Uterus (tissue), 4 donors: ENCODE measurements at places on chromosomes 4 and X. TPM values are rescaled to one million over a fixed set of nuclear protein-coding genes. Genes with fewer than 3 reads are reported as not detected.

The FREM3 gene
- total RNA-seq = 1.9 TPM

The LYAR gene
- total RNA-seq = 32.5 TPM

The BMP3 gene
- not detected for total RNA-seq

The FAM200B gene
- total RNA-seq = 104 TPM

The PCDH19 gene
- 5.2 TPM for total RNA-seq

The GYPA gene
- total RNA-seq = not detected

- no peak for DNase-seq
These were observed 680.6 kb downstream of the TECRL start for GRCh38 chr4:63728480-63729177.

DNA sequence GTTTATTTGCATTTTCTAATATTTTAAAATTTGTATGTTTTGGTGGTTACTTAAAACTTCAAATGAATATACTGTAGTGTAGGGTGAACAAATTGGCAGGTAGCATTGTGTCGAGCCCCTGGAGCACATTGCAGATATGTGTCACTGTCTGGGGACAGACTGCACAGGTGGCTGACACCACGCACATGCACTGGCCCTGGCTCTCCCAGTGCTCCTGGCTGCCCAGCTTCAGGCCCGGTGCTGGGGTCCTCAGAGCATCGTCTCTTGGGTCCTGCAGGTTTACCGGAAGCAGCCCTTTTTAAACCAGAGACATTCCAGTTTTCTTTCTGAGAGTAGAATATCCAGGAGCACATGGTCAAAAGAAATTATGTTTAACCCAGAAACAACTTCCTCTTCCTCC lies 15.6 kb downstream of the BST1 start:
- DNase-seq = no peak

DNA sequence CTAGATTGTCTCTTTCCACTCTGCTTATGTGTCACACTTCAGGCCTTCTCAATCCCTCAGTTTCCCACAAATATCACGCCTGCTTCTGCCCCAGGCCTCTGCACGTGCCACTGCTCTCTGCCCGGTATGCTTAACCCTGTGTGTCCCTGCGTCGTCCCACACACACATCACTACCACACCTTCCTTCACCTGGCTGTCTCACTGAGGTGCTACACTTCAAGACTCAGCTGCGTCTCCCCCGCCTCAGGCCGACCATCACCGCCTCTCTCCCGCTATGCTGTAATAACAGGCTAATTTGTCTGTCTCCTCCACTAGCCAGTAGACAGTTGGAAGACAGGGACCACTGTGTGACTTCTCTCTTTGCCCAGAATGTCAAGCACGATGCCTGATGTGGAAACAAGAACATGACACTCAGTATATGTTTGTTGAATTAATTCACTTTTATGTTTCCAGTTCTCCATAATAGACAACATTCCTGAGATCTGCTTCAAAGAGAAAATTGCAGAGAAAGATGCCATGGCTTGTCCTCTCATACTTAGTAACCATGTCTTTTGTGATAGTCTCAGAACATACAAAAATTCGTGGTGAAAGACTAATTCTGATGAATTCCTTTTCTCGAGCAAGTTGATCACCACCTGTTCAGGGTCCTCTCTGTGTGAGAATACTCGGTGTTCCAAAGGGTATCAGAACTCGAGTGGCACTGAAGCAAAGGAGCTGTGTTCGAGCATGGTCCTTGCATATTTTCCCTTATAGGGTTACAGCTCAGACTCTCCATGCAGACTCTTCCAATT lies 54.2 kb downstream of the AFAP1 start:
- no peak for DNase-seq

- no peak for DNase-seq
These were observed 48.0 kb upstream of the APELA start for GRCh38 chr4:164828955-164829354.

GRCh38 chrX:39619182-39620009 lies 478.4 kb downstream of the BCOR start:
- DNase-seq = peak; percentile 31

GRCh38 chrX:39261446-39262147 lies 460.3 kb downstream of the MID1IP1 start:
- no peak for DNase-seq

DNA sequence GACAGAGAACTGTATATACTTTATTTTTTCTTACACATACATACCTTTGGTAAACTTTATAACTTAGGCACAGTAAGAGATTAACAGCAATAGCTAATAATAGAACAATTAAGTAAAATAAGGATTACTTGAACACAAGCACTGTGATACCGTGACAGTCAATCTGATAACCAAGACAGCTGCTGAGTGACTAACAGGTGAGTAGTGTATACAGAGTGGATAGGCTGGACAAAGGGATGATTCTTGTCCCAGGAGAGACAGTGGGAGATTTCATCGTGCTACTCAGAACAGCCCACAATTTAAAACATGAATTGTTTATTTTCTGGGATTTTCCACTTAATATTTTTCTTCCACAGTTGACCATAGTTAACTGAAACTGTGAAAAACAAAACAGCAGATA lies 411.8 kb downstream of the PPP1R2C start:
- no peak for DNase-seq

DNA sequence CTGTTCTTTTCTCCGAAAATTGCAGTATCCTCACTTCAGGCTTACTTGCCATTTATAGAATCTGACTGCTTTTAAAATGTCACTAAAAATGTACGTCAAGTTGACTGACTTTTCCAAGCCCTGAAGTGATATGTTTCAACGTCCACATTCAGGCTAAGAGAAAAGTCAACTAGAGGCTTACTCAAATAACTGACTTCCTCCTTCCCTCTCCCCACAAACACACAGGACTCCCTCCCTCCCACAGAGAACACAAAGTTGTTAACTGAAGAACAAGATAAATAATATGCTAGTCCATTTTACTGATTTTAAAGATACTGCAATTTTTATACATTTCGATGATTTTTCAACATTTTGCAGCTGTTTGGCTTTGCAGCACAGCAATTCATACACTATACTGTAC lies 13.8 kb upstream of the CDKL2 start:
- DNase-seq = no peak

DNA sequence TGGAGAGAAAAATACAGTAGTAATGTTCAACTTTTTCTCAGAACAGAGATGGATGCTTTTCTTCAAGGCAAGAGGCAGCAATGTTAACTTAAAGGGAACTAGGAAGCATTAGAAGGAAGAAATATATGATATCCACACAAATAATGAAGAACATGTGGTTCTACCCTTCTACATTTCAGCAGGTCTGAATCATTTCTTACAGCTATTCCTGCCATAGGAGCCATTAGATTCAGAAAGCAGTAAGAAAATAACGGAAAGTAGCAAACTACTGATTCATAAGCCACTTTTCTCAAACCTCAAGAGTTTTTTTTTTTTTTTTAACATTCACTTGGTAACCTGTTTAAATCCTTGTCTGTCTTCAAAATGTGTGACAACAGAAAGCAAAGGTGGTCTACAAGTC lies 1251.6 kb upstream of the AGA start:
- no peak for DNase-seq

DNA sequence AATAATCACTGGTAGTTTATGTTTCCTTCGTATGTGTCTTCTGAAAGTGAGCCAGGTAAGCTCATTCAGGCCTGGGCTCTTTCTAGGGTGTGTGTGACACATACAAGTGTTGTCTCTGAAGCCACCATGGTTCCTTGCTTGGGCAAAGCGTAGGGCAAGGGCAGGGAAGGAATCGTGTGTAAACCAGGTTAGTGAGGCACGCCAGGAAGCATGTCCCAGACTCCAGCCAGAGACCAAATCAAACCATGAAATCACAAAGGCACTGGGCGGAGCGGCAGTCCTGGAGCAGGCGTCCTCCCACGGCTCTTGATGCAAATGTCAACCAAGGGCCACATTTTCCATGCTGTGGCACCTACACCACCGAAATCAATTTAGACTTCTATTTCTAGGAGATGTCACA lies 67.0 kb downstream of the NYX start:
- DNase-seq = no peak

DNA sequence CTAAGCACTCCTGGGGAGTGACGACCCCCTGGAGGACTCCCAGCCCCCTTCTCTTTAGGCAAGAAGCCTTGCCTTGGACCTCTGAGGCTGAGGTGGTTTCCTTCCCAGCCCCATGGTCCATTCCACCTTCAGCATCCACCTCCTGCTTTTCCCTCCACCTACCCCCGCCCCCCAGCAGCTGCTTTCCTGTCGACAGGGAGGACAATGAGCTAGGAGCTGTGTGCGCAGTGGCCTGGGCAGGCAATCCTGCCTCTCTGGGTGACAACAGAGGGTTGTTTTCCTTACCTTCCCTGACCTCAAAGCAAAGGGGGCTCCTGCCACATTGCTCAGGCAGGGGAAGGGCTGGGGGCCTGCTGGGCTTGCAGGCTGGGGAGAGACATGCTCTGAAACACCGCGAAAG lies 123.5 kb downstream of the BCOR start:
- no peak for DNase-seq

DNA sequence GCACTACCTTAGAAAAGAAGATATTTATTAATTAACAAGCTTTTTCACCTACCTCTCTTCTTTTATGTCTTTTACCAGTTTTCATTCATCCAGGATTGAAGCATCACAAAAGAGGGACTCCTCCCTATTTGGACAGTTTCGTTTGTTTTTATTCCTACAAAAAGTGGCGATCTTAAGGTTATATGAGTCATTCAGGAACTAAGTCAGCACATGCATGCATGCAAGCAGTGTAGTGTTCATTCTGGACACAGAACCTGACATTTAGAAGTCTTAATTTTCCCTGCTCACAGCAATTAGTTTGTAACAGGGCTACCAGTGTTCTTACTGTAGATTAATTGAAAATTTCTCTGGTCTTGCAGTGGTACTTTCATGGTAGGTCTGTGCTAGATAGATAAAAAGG lies 47.9 kb upstream of the QRFPR start:
- DNase-seq = no peak

DNA sequence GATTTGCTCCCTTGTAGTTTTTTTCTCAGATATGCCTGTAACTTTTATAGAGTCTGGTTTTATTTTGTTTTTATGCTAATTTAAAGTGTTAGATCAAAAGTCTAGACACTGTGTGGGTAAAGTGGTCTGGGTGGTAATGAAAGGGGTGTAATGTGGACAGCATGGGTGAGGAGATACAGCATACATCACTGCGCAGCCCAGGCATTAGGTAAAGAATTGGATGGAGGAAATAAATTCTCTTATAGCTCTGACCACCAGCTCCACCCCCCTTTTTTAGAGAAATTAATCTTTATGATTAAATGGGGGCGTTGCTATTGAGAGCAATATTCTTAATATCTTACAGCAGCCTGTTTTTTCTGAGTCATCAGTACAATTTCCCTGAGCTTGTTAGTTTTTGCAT lies 163.9 kb upstream of the IGFBP7 start:
- no peak for DNase-seq

DNA sequence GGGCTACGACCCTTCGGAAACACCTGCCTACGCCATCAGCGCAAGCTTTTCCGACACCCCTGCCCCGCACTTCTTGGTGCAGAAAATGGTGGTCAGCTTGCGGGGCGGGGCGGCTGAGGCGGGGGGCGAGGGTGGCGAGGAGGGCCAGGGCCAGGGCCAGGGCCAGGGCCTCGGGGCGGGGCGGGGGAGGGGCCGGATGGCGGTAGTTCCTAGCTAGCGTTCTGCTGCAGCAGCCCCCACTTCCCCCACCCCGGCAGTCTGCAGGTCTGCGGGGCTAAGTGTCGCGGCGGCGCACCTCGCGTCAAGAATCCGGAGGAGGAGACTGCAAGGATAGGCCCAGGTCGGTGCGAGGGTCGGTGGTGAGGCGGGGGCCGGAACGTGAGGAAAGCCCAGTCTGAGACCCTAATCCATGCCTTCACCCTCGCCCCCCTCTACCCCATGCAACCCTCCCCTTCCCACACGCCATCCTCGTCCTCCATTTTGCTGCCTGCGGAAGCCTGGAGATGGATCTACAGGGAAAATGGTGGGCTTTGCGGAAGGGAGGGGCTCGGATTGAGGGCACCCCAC lies 600 bp downstream of the BEX4 start:
- no peak for DNase-seq

DNA sequence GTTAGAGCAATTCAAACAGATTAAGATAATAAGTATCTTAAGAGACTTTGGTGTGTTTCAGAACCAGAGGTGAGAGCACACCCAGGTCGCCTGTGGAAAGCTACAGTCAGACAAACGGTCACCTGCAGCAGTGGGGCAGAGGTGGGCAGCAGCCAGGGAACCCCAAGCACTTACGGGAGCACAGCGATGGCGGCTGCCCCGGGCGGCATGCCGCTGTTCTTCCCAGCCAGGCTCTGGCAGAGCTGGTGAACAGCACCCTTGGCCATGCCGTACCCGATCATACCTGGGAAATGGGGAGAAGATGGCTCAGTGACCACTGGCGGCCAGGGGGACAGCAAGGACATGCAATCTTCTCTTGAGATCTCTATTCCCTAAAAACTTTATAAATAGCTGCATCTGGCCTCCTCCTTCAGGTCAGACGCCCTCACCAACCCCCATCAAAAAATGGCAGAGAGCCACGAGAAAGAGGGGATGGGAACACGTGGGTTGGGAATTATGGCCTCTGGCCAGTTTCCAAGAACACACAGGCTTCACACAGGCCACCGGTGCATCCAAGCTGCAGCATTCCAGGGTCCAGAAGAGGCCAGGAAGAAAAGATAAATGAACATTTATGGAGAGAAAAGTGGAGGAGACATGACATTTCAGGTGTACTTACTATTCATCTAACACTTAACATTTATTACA lies 19.7 kb downstream of the QDPR start:
- DNase-seq = no peak

DNA sequence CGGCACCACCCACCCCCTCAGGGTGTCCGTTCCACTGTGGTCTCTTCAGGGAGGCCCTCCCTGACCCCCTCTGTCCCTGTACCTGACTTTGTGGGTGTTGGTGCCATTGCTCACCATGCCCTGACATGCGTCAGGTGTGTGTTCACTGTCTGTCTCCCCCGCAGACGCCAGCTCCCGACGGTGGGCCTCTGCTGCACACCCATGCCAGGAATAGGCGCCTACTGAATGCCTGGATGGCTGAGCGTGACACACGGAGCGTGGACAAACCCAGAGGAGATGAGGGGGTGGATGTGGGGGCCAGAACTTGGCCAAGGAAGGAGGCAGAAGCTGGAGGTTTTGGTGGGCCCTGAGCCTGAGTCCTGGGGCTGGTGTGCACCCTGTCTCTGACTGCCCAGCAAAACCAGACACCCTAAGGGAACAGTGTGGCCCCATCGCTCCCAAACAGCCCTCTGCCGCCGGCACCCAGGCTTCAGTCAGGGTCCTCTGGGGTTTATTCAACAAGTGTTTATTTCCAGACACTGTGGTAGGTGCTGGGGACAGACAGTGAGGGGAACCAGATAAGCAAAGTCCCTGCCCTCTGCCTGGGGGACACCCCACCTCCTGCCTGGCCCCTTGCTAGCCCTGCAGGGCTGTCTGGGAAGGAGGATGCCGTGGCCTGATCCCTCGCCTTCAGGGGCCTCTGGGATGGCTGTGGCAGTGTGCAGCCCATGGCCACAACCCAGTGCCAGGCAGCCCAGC lies 76.9 kb downstream of the WFS1 start:
- no peak for DNase-seq

DNA sequence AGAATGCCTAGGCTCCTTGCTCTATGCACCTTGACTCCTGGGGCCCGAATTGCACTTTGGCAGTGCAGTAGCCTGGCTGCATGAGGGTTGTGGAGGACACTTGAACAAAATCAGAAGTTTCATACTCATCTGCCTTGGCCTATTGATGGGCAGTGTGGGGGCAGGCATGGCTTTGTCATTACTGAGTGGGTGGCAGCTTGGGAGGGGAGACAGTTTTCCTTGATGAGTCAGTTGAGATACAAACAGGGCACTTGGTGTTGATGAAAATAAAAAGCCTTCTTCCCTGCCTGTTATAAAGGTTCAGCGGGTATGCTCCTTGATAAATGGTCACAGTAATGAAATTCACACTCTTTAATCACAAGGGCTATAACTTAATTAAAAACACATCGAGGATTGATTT lies 126.8 kb upstream of the MAMLD1 start:
- DNase-seq = no peak

GRCh38 chr4:111717921-111718320 lies 427.3 kb upstream of the FAM241A start:
- DNase-seq = peak; percentile 27
